Stimulated activated CD4-positive, alpha-beta T cell treated with anti-CD3 and anti-CD28 coated beads, TNF-alpha, amount 100 ng/mL, for 1 hour (primary cell): ENCODE measurements at places on chromosomes 5 and 9.

DNA sequence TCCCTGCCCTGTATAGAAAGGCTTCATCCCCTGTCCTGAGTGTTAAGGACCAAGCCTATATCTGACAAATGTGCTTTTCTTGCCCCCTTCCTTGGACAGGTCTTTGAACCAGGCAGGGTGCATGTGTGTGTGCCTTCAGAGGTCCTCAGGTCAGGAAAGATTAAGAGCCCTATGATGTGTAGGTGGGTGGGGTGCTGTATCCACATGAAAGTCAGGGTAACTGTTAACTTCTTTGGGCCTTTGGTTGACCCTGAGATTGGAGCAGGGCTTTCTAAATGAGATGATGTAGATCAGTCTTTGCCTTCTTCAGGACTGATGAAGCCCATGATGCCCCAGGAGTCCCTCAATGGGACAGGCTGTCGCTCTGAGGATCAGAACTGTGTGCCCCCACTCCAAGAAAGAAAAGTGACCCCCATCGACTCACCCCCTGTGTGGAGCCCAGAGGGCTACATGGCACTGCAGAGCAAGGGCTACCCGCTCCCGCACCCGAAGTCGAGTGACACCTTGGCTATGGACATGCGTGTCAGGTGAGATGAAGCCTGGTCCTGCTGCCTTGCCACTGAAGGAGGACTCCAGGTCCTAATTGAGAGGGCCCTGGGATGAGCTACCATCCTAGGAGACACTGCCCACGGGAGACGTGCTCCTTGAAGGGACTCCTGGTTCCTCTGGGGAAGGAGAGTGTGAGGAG is 29.4 kb upstream of the POMT1 start:
- DNase-seq = no peak

- DNase-seq = no peak
These were observed 394.9 kb downstream of the GADD45G start for GRCh38 chr9:89999534-90000370.

- no peak for DNase-seq
These were observed 113.0 kb upstream of the TRIM32 start for GRCh38 chr9:116574027-116574679.

- no peak for DNase-seq
These were observed 5.8 kb upstream of the CARD19 start for GRCh38 chr9:93090091-93090655.

DNA sequence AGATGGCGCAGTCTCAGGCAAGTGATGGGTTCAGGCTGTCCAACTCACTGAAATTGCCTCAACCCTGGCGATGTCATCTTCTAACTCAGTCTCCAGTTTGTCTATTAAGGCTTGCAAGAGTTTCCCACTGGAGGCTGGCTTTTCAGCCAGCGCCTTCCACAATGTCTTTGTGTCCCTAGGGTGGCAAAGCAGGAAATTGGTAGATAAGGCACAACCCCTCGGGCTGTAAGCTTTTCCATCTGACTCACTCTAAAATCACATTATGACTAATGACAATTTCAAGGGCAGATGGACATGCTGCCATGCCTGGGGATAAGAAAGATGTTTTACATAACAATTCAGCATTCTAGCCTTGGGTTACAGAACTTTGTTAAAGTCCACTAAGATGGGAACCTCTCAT is 61.9 kb downstream of the MROH2B start:
- no peak for DNase-seq

- DNase-seq = no peak
These were observed 9.8 kb downstream of the RUSC2 start for GRCh38 chr9:35499701-35500030.

DNA sequence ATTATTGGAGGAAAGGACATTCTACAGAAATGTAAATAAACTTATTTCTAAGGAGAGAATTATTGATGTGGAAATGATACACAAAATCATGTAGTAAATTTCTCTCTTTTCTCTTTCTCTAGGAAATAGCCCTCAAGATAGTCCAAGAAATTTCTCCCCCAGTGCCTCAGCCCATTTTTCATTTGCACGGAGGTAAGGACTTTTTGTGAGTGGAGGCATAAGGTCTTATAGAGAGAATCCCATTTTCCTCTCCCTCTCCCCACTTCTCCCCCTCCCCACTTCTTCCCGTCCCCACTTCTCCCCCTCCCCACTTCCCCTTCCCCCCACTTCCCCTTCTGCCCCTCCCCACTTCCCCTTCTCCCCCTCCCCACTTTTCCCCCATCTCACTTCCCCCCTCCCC is 106.6 kb downstream of the CD180 start:
- no peak for DNase-seq

DNA sequence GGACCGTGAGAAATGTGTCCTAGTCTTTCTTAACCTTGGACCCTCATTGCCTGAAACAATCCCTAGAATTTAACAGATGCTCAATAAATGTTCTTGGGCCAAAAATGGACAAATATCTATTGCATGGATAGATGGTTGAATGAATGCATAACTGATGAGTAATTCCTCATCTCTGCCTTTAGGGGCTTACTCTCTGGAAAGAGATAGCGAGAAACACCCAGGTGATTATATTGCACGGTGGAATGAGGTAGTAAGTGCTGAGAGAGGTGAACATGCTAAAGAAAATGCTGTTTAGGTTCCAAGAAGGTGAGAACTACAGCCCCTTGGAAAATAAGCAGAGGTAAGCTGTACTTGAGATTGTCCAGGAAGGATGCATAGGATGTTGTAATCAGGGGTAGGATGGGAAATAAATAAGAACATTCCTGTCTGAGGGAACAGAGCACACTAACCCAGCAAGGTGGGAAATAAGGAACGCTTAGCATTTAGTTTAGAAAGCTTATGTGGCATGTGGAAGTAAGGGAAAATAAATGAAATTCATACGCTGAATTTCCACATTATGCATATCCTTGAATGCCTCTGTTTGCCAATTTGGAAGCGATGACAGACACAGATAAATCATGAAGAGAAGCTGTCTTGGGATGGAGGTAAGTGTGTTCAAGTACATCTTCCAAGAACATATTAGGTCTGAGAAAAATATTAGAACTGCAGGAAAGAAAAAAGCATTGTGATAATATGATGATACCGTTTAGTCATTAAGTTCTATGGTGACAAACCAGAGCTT is 426.6 kb downstream of the ARHGEF28 start:
- no peak for DNase-seq

- DNase-seq = no peak
These were observed 645.2 kb upstream of the RGMB start for GRCh38 chr5:98128271-98128670.

DNA sequence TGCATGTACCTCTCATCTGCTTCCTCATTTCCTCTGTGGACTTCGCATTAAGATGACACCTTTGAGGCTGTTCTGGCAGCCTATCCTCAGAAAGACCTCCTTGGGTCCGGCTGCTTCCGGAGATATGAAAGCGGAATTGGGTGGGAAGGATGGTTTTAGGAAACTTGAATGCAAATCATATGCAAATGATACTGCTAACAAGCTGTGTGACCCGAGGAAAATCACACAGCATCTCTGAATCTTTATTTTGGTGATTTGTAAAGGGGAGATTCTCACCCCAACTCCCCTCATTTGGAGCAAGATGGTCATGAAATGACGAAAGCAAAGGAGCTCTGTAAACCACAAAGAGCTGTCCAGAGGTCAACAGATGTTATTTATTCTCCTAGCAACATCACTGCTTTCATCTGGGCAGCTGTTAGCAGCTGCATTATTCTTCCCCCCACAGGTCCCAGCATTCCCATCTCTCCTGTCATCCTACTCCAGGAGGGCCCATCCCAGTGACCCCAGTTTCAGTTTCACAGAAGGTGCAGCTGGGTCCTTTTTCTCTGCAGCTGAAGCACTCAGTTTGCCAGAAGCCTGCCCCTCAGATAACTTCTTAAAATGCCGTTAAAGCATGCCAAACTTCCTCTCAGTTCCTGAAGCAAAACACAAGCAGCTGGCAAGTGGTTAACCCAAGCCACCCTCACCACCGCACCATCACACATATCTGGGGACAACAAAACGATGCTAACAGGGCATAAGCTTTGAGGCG is 269.5 kb downstream of the SEC61B start:
- no peak for DNase-seq

DNA sequence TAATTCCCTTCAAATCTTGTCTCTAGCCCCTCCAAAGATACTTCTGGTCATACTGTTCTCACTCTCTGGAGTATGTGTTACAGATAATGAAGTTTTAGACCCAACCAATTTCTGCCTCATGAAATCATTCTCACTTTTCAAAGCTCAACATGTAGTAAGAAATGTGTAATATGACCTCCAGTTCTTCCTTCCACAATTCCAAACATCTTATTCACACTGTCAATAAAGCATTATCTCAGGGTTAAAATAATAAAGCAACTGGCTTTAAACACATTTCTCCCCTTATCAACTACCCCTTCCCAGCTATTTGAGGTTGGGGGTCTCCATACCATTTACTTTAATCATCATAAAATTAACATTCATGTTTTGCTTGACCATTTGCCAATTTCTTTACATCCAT is 654.1 kb downstream of the RAB3C start:
- DNase-seq = no peak

- DNase-seq = no peak
These were observed 198.1 kb downstream of the C9orf50 start for GRCh38 chr9:129422843-129423192.

DNA sequence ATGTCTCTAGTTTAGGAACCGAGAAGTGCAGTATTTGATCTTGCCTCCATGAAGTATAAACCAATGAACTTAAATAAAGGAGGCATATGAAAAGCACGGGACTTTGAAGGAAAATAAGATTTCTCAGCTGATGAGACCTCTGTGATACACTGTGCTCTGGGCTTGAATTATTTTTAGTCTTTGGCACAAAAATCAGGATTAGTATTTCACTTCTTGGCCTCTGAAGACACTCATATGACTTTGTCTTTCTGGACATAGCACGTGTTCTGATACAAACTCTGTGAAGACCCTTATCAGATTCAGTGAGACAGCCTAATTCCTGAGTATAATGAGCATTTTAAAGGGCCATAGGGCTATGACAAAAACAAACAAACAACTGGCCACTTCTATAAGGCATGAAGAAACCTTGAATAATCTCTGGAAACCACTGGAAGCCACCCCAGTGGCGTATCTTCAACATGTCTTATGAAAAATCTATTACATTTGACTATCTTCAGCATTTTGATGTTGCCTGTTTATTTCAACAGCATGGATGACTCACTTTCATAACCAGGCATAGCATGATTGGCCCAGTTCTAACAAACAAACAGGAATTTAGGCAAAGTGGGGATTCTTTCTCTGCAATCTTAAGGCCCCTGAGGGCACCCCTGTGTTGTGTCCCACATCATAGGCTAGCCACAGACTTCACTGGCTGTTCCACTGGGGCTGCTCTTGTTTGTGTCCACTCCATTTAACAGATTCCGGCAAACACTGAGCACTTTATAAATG is 90.3 kb upstream of the ZNF462 start:
- no peak for DNase-seq
